ENCODE measurements at places on chromosomes 5 and 9.

DNA sequence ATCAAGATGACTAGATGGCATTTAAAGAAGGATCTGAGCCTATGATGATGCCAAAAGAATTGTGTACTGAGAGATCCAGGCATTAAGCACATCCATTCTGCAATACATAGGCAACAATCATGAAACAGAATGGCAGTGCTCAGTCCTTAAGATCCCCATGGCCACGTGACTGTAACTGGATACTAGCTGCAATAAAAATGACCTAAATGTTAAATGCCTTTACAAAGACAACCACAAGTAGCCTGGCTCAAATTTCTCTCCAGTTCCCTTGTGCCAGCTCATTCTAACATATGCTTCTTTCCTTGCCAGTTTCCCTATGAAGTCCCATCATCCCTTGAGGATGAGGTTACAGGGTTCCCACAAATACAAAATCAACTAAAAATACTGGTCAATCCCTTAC lies 148.3 kb upstream of the GHR start:
- DNase-seq: peak; percentile 0

DNA sequence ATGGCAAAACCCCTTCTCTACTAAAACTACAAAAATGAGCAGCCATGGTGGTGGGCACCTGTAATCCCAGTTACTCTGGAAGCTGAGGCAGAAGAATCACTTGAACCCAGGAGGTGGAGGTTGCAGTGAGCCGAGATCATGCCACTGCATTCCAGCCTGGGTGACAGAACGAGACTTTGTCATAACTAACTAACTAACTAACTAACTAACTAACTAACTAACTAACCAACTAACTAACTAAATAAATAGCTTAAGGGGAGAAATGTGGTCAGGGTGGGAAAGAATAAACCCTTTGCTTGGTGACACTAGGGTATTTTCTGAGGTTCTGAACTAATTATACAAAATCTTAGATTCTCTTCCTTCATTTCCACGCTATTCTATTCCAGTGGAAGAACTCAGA lies 184.4 kb upstream of the MEF2C start:
- DNase-seq: no peak

GRCh38 chr9:15256426-15256825 lies 50.6 kb downstream of the TTC39B start:
- no peak for DNase-seq

- no peak for DNase-seq
Observed at GRCh38 chr9:130930804-130931349, 8.2 kb downstream of the FIBCD1 start.

DNA sequence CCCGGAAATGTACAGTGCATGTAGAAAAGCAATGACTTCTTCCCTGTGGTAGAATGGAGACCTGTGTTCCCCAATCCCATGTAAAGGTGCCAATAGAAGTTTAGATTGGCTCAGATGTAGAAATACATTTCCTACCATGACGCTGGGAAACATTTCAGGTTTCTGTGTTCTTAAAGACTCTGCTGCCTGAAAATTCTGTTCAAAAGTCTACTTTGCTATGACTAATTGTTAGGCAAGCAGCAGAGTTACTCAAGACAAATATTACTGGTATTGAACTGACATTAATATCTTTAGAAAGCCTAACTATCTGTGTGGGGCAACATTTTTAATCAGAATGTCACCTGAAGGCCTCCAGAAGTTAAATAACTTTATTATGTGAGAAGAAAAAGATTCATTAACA lies 75.5 kb upstream of the ELL2 start:
- DNase-seq: peak; percentile 32

DNA sequence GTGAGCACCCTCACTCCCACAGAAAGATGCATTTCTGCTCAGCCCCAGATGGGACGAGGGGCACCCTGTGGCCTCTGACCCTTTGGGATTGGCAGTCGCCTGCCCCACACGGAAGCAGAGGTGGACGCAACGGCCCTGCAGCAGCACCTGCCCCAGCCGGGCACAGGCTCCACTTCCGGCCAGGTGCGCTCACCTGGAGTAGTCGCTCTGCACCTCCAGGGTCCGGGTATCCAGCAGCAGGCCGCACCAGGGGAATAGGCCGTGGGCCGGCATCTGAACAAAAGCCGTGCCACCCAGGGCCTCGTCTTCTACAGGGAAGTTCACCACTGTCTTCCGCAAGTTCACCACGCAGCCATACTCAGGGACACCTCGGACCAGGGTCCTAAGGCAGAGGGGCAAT lies 30.7 kb downstream of the TERT start:
- no peak for DNase-seq

GRCh38 chr5:179403426-179404147 lies 58.3 kb upstream of the ADAMTS2 start:
- no peak for DNase-seq

DNA sequence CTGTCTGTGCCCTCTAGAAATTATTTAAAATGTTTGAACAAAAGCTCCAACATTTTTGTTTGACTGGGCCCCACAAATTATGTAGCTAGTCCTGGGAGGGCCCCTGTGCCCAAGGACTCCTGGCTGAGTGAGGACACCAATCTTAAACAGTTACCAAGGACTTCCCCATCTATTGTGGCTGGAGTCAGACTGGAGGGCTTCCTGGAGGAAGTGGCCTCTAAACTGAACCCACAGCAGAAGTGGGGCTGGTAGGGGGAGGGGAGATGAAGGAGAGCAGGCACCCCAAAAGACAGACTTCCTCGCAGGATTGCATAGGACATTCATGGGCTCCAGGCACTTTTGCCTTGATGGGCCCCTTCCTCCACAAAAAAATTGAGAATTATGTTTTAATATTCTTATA lies 8.1 kb downstream of the ADAMTS13 start:
- no peak for DNase-seq

- DNase-seq: peak; percentile 3
Observed at GRCh38 chr9:9950813-9951212, 662.0 kb downstream of the PTPRD start.

GRCh38 chr9:14281876-14282275 lies 32.1 kb downstream of the NFIB start:
- no peak for DNase-seq

- DNase-seq: no peak
Observed at GRCh38 chr5:142132916-142133315, 24.3 kb downstream of the NDFIP1 start.

GRCh38 chr5:177473443-177474001 lies at the start of gene DBN1:
TSS of gene DBN1 (minus strand) at chr5:177473634. CDS start at chr5:177473521, 113 bp downstream.
- DNase-seq: peak; percentile 45

GRCh38 chr5:135203593-135204036 lies 169.6 kb upstream of the PITX1 start:
- DNase-seq: no peak

GRCh38 chr5:133480866-133481265 lies 131.5 kb downstream of the FSTL4 start:
- DNase-seq: no peak

- no peak for DNase-seq
Observed at GRCh38 chr5:6843821-6844220, 130.6 kb downstream of the TENT4A start.

Measured in fibroblast of villous mesenchyme (primary cell).